ENCODE measurements at places on chromosomes 13 and 19.

GRCh38 chr13:40063278-40063698, 407.8 kb downstream of the COG6 start:
- DNase-seq, result no peak

DNA sequence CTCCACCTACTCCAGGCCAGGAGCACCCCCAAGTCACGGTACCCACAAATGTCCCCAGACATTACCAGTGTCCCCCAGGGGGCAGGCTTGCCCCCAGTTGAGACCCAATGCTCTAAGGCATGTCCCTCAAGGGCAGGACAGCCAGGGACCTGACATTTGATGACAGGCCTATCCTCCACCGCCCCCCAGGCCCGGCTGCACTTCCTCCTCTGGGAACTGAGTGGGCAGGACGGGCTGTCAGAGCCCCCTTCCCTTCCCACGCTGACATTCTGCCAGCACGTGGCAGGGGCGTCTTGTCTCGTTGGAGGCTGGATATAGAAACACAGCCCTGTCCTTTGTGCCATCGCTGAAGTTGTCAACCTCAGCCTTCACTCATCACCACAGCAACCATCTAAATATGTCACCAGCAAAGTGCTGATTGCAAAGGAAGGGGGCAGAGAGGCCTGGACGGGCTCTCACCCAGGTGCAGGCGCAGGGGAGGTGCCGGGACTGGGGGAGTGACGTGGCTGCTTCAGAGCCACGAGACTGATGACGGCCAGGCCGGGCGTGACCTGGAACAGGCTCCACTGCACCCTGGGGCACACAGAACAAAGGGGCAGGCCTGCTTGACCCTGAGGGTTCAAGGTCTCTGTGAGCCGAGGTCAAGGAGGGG, 38.4 kb downstream of the GNG7 start:
- no peak for DNase-seq

- DNase-seq, result no peak
These were observed 265.2 kb upstream of the SGCG start for GRCh38 chr13:22915442-22916082.

- DNase-seq, result no peak
These were observed 420 bp upstream of the FSD1 start for GRCh38 chr19:4303819-4304537.

DNA sequence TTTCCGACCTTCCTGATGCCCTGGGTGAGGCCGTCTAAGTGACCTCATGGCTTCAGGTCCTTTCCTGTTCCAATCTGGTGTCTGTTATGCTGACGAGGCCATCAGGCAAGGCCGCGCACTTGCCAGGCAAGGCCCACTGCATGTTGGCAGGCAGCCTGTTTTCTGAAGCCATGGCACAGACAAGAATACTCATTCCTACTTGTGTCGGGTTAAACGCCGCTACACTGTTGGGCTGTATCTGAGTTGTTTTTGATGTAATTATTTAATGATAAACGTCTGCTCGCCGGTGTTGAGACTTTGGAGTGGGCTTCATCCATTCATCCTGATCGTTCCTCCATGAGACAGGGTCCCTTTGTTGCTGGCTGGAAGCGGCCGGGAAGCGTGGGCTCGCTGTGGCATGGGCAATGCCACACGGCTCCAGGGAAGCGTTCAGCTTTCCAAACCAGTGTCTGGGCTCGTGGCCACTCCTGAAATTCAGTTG, 92.1 kb downstream of the ATP11A start:
- DNase-seq, result no peak

DNA sequence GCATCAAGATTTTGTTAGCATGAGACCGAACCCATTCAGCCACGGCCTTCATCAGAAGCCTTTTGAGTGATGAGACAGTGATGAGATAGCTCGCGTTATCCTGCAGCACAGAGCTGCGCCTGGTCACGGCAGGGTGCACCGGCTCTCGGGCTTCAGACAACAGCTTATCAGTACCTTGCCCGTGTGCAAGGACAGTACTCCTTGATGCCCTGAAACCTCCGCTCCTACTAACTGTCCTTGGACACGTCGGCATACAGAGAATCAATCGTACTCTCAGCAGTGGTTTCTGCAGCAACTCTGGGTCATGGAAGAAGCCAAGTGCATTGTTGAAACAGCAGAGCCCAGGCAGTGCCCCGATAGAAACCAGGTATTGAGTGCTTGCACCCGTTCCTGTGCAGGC, 40.7 kb downstream of the IRS2 start:
- no peak for DNase-seq

DNA sequence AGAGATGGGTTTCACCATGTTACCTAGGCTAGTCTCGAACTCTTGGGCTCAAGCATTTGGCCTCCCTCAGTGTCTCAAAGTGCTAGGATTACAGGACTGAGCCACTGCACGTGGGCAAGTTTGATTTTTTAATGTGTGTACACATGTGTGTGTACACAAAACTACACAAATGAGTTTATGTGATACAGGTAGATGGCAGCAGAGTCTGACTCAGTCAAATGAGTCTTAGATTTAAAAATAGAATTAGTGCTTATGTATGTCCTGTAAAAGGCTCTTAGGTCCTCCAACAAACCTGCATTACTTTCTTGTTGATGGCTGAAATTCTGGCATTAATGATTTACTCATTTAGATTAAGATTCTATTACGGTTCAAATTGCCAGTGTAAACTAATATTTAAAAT, 293.7 kb downstream of the PCDH17 start:
- DNase-seq, result no peak

GRCh38 chr13:24725379-24725778, 38.6 kb upstream of the RNF17 start:
- DNase-seq, result no peak

- no peak for DNase-seq
These were observed 7.9 kb upstream of the ARHGAP33 start for GRCh38 chr19:35767288-35768081.

- no peak for DNase-seq
These were observed 59.9 kb downstream of the TBC1D4 start for GRCh38 chr13:75422028-75422427.

GRCh38 chr19:48661711-48662090, 11.1 kb downstream of the NTN5 start:
- no peak for DNase-seq

- no peak for DNase-seq
These were observed 6.8 kb downstream of the CSNK1G2 start for GRCh38 chr19:1947651-1948209.

GRCh38 chr13:41008349-41008980, 10.7 kb downstream of the ELF1 start:
- DNase-seq, result no peak

GRCh38 chr19:7145494-7145893, 76.0 kb downstream of the ZNF557 start:
- no peak for DNase-seq

DNA sequence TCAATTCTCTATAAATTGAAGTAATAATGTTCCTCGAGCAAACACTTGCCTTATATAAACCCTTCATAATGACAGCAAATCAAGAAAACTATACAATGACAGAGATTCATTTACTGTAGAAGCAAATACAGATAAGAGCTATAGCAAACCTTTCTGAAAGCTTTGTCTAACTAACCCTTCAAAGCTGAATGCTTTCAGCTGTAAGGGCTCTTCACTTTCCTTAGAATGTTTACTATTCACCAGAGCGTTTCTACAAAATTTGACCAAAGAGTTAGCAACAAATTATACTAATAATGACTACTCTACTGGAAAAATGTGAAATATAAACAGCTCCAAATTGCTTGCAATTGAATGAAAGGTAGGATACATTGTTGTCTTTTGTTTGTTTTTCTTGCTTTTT, 218.1 kb downstream of the SLITRK5 start:
- no peak for DNase-seq

DNA sequence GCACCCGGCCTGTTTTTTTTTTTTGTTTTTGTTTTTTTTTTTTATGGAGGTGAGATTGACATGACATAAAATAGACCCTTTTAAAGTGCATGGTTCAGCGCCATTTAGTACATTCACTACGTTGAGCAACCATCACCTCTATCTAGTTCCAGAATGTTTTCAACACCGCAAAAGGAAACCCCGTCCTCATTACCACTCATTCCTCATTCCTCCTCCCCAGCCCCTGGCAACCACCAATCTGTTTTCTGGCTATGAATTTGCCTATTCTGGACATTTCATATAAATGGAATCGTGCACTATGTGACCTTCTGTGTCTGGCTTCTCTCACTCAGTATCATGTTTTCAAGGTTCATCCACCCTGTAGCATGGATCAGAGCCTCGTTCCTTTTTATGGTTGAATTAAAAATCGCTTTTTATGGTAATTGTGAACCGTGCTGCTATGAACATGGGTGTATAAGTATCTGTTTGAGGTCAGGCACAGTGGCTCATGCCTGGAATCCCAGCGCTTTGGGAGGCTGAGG, 9.9 kb upstream of the ADGRE5 start:
- no peak for DNase-seq

GRCh38 chr19:41755328-41755913, at the start of gene CEACAM6:
Gene CEACAM6 (plus strand): TSS chr19:41755530. CDS start chr19:41755639, 109 bp downstream.
- DNase-seq, result no peak

DNA sequence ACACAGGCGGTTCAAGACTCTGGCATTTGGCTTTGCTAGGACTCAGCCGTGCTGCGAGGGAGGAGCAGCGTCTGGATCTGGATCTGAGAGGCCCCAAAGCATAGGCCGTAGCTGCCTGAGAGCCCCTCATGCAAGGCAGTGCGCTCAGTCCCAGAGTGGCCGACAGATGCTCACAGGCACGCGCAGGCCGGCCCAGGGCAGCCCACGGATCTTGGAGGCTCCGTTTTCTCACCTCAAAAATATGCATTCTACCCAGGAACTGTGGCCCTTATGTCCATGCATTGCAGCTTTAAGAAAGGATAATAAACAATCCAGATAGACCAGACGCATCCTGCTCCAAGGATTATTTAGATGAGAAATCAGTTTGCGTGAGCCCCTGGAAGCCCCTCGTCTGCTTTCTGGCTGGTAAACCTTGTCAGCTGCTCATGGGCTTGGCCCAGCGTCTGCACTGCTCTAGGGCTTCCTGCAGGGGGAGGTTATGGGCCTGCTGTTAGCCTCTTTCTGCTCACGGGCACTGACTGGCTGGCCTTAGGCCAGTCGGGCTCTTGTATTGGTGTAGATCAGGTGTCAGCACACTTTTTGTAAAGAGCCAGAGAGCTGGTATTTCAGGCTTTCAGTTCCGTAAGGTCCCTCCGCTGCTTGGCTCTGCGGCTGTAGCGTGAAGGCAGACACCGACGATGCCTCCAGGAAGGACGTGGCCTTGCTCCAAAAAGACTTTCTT, 24.2 kb downstream of the TEX29 start:
- DNase-seq, result no peak

DNA sequence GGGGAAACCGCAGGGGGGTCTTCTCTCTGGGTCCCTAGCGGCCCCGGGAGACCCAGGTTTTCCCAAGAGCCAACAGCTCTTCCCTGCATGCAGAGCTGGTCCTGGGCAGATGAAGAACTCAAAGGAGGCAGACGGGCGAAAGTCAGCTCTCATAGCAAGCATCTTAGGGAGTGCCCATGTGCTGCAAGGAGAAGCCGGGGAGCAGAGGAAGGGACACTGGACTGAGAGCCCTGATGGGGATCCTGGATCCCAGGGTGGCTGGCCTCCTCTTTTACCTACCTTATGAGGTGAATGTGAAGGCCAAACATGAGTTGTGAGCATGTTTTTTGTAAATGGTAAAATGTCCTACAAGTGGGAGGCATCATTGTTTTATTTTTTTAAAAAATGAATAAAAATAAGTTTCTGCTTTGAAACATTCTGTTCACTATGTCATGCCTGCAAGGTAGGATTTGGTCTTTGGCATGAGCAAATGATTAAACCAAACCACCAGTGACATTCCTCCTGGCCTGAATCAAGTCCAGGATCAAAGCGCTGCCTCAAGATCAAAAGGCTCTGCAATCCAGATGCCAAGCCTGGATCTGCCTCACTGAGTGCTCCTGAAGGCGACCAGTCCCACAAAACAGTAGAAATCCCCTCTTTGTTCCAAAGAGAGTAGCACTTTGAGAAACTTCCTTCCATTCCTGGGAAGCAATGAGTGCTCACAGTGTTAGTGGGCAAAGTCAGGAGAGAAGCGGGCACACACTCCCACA, 92.2 kb upstream of the SERP2 start:
- no peak for DNase-seq

DNA sequence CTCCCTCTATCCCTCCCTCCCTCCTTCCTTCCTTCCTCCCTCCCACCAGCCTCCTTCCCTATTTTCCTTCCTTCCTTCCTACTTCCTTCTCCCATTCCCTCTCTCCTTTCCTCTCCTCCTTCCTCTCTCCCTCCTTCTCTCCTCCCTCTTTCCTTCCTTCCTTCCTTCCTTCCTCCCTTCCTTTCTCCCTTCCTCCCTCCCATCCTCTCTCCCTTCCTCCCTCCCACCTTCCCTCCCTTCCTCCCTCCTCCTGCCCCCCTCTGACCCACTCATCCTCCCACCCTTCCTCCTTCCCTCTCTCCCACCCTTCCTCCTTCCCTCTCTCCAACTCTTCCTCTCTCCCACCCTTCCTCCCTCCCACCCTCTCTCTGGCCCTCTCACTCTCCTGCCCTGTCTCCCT, 132.1 kb downstream of the ZNF536 start:
- no peak for DNase-seq

DNA sequence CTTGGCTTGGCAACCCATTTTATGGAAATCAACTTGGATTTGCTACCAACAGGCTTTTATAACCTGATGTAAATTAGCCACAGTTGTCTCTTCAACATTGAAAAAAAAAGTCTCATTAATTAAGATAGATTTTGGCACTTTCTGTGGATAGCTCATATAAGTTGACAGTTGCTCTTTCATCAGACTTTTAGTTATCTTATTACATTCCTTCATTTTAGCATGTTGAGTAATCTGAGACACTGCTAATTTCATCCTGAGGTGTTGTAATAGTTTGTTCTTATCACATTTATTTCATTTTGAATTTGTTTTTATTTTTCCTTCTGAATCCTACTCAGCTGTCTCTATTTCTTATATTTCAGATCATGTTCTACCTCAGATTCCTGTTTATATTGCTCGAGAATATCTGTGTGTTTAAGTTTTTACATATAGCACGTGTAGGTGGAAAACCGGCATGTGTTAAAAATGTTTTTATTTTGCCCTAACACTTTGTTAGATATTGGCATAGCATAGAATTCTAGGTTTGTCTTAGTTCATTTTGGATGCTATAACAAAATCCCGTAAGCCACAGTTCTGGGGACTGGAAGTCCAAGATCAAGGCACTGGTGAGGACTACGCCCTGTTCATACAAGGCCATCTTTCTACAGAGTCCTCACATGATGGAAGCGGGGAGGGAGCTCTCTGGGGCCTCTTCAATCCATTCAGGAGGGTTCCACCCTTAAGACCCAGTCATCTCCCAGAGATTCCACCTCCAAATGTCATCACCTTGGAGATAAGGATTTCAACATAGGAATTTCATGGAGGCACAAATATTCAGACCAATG, 239.4 kb downstream of the COL4A1 start:
- DNase-seq, result no peak

- no peak for DNase-seq
These were observed 56.6 kb downstream of the MRPL57 start for GRCh38 chr13:21233086-21233485.

- DNase-seq, result no peak
These were observed 24.8 kb downstream of the WBP4 start for GRCh38 chr13:41085961-41086585.
